CD8-positive, alpha-beta memory T cell (primary cell): ENCODE measurements at places on chromosomes 2 and 18. TPM values are rescaled to one million over a fixed set of nuclear protein-coding genes. Genes with fewer than 3 reads are reported as not detected.

The ZSWIM2 gene
- total RNA-seq, result not detected

The STARD6 gene
- not detected for total RNA-seq

The COLEC12 gene
- total RNA-seq, result 0.04 TPM

The CLHC1 gene
- 9.8 TPM for total RNA-seq

The POTEJ gene
- not detected for total RNA-seq

The CSRNP3 gene
- not detected for total RNA-seq

The ASXL3 gene
- total RNA-seq, result not detected

The STK17B gene
- 121 TPM for total RNA-seq

The TOGARAM2 gene
- total RNA-seq, result 5.0 TPM

The NRP2 gene
- total RNA-seq, result 0.94 TPM

The SAG gene
- total RNA-seq, result not detected

The RAD51AP2 gene
- not detected for total RNA-seq

The PIEZO2 gene
- not detected for total RNA-seq

The HOXD12 gene
- total RNA-seq, result not detected

The GRHL1 gene
- 0.93 TPM for total RNA-seq

The NXPH2 gene
- not detected for total RNA-seq
